ENCODE measurements at places on chromosomes 5 and 9. TPM values are rescaled to one million over a fixed set of nuclear protein-coding genes. Genes with fewer than 3 reads are reported as not detected.

DNA sequence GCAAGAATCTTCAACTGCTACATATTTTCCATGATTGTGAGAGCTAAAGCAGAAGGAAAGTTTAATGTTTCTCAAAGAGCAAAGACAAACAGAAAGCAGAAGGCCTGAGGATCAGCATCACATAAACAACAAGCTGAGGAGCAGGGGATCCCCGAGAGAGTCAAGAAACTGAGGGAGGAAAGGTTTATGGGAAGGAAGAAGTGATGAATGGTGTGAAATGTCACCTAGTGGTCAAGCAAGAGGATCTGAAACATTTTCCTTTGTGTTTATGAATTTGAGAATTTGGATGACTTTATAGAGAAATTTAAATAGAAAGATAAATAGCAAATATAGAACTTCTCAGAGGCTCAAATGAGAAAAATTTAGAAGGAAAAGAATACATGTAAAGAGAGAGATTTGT lies 481.9 kb downstream of the CHSY3 start:
- no peak overlapping the region for H3K27ac ChIP-seq
- no peak for DNase-seq
- H3K4me3 ChIP-seq = no peak overlapping the region
- H3K4me1 ChIP-seq = no peaks in the 10 kb centered on the region

- H3K36me3 ChIP-seq = no peaks in the 10 kb centered on the region
- H3K4me1 ChIP-seq = peaks cover 9% of the 10 kb centered on the region
- H3K27me3 ChIP-seq = no peaks in the 10 kb centered on the region
- H3K4me3 ChIP-seq = no peak overlapping the region
These were observed 1.4 kb downstream of the AKNA start for GRCh38 chr9:114386361-114386885.

DNA sequence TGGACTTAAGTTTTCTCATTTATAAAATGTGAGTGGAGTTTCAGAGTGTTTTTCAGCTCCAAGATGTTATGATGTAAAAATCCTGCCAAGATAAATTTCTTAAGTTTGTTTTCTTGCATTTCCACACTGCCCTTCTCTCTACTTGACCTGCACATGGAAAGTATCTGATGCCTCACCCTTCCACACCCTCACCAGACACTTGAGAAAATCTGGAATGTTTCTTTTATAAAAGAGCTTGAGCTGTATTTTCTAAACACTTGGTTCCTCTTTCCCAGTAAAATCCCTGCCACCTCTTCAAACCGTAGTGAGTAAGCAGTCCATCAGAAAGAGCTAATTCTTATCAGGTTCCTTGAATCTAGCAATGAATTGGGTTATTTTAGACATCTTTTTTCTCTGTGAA lies 42.9 kb downstream of the FOXD1 start:
- H3K36me3 ChIP-seq = no peaks in the 10 kb centered on the region
- peaks cover 11% of the 10 kb centered on the region for H3K27me3 ChIP-seq
- no peak overlapping the region for H3K27ac ChIP-seq

Gene CKMT2
- not detected for total RNA-seq

Gene ZFR
- total RNA-seq = 63.2 TPM

Gene SCGB3A2
- 0.35 TPM for total RNA-seq

DNA sequence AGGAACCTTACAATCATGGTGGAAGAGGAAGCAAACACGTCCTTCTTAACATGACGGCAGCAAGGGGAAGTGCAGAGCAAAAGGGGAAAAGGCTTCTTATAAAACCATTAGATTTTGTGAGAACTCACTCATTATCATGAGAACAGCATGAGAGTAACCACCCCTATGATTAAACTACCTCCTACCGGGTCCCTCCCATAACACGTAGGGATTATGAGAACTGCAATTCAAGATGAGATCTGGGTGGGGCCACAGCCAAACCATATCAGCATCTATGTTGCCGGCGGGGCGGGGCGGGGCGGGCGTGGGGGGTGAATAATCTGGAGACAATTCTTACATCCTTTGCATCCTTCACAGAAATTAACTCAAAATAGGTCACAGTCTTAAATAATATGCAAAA lies 58.8 kb upstream of the GFPT2 start:
- no peak overlapping the region for H3K4me3 ChIP-seq
- peaks cover 7% of the 10 kb centered on the region for H3K27me3 ChIP-seq
- H3K4me1 ChIP-seq = no peaks in the 10 kb centered on the region
- no peaks in the 10 kb centered on the region for H3K36me3 ChIP-seq

GRCh38 chr5:14153932-14154731 lies 11.0 kb downstream of the TRIO start:
- H3K4me3 ChIP-seq = no peak overlapping the region
- DNase-seq = no peak
- H3K27ac ChIP-seq = no peak overlapping the region
- H3K4me1 ChIP-seq = no peaks in the 10 kb centered on the region
- peaks cover 26% of the 10 kb centered on the region for H3K27me3 ChIP-seq

Gene RMI1
- total RNA-seq = 15.7 TPM

Gene CTXN3
- not detected for total RNA-seq

Gene MYOZ3
- not detected for total RNA-seq

- H3K27me3 ChIP-seq = no peaks in the 10 kb centered on the region
- H3K36me3 ChIP-seq = no peaks in the 10 kb centered on the region
- no peak overlapping the region for H3K4me3 ChIP-seq
- no peak overlapping the region for H3K27ac ChIP-seq
These were observed 25.0 kb upstream of the MRPS30 start for GRCh38 chr5:44783634-44784315.

Gene PALM2AKAP2
- total RNA-seq = not detected

- no peak overlapping the region for H3K4me3 ChIP-seq
- no peak overlapping the region for H3K27ac ChIP-seq
- no peaks in the 10 kb centered on the region for H3K4me1 ChIP-seq
- H3K27me3 ChIP-seq = peaks cover 10% of the 10 kb centered on the region
- H3K36me3 ChIP-seq = no peaks in the 10 kb centered on the region
These were observed 8.0 kb upstream of the UBAC1 start for GRCh38 chr9:135969064-135969683.

DNA sequence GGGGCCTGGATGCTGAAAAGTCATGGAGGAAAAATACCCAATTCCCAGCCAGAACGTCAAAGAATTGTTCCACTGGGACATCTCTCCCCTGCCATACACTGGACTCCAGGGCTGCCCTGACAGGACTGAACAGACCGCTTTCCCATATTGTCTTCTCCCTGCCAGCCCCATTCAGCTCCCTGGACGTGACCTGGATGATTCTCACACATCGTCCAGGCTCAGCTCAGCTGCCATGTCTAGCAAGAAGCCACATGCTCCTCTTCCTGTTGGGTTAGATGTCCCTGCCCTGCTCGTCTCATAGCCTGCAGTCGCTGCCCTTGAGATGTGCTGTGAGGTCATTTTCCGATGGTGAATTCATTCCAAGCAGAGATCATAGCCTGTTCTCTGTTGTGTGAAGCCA lies 37.4 kb downstream of the FOXI1 start:
- no peak overlapping the region for H3K4me3 ChIP-seq
- peaks cover 4% of the 10 kb centered on the region for H3K27me3 ChIP-seq
- no peaks in the 10 kb centered on the region for H3K36me3 ChIP-seq
- no peak for DNase-seq
- H3K4me1 ChIP-seq = peaks cover 8% of the 10 kb centered on the region

DNA sequence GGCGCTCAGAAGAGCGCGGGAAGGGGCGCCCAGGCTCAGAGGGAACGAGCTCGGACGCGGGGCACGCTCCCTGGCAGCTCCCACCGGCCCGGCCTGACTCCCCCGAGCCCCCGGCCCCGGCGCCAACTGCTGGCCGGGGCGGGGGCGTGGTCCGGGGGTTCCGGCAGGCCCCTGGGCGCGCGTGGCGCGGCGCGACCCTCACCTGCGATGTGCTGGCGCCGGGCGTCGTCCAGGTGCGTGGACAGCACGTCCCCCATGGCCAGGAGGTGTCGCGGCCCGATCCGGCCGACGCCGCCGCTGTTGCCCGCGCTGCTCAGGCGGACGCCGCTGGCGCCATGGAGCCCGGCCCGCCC lies 43.5 kb upstream of the STXBP1 start:
- H3K4me3 ChIP-seq = peak overlapping the region; percentile 79
- peaks cover 18% of the 10 kb centered on the region for H3K36me3 ChIP-seq
- H3K27me3 ChIP-seq = no peaks in the 10 kb centered on the region
- DNase-seq = no peak
- peaks cover 34% of the 10 kb centered on the region for H3K4me1 ChIP-seq

Gene DAPK1
- 24.4 TPM for total RNA-seq

Gene OTP
- 0.16 TPM for total RNA-seq
